GM04504 (cell line): ENCODE measurements at places on chromosomes 3 and 15.
A peak's percentile ranks its signal among the peaks of the same experiment; 100 is the strongest.

DNA sequence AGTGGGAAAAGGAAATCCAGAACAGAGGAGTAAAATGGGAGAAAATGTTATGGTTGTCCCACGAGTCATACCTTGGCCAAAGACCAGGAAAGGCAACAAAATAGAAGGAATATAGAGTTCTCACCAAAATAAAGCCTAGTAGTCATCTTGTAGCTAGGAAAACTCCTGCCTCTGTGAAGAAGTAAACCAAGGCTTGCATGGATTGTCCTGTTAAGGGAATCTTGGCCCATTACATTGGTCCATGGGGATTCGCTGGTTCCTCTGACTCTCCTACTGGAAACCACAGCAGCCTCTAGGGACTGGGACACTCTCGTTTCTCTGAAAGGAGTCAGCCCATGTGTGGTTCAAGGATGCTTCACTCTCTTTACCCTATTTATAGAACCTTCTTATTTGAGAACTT, 62.9 kb upstream of the FNDC3B start:
- peak; percentile 35 for DNase-seq

DNA sequence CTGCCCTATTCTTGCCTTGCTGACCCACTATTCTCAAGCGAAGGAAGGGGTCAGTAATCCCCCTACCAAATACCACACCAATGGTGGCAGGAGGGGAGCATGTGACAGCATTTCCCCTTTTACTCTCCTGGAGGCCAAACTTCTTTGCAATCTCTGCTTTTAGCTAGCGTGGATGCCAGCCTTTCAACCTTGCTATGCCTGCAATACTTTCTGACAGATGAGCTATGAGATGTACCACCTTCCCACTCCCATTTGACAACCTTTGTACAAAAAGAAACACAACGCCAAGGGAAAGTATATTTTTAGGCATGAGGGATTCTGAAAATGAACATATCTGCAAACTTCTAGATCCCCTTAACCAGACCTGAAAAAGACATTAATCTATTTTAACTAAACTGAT, 302.1 kb downstream of the FHIT start:
- no peak for DNase-seq

DNA sequence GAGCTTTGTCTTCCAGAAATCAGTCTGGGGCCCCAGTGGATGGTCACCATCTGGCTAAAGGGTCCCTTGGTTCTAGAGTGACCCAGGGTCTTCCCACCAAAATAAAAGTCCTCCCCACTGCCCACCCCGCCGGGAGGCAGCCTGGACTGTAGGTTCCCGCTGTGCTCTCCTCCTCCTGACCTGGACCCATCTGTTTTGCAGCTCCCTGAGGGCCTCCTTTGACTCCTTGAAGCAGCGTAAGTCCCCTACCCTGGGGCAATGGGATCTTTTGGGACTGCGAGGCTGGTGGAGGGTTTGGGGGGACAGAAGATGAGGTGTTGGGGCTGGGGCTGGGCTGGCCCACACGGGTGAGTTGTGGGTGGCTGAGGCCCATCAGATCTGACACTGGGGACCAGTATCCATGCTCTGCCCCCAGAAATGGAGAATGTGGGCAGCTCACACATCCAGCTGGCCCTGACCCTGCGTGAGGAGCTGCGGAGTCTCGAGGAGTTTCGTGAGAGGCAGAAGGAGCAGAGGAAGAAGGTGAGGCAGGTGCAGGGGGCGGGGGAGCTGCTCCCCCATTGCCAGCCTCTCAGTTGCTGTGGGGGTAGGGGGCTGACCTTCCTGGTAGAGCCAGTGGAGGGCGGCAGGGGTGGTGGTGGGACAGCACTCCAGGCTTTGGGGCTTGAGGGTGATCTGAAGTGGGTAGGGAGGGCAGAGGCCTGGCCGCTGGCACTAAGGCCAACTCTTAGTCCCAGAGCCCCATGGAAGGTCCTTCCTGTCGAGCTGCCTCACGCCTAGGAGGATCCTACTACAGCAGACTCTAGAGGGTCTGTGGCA, 30.4 kb downstream of the PSTPIP1 start:
- DNase-seq = no peak

DNA sequence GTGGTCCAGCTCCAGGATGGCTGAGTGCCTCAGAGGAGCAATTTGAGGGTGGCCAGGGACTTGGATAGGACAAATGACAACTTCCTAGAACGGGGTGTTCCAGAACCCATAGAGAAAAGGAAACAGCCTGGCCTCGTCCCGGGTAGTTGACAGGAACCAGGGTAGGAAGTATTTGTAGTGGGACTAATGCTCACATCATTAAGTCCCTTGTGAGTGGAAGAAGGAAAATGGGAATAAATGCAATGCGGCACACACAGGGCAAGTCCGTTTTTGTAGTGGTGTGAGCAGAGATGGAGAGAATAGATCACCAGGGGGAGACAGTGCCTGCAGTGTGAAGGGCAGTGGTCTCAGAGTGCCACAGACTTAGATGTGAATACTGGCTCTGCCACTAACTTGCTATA, 19.6 kb downstream of the TIMP4 start:
- DNase-seq = no peak

- no peak for DNase-seq
Observed at GRCh38 chr15:84811828-84812227, 5.3 kb upstream of the ALPK3 start.

DNA sequence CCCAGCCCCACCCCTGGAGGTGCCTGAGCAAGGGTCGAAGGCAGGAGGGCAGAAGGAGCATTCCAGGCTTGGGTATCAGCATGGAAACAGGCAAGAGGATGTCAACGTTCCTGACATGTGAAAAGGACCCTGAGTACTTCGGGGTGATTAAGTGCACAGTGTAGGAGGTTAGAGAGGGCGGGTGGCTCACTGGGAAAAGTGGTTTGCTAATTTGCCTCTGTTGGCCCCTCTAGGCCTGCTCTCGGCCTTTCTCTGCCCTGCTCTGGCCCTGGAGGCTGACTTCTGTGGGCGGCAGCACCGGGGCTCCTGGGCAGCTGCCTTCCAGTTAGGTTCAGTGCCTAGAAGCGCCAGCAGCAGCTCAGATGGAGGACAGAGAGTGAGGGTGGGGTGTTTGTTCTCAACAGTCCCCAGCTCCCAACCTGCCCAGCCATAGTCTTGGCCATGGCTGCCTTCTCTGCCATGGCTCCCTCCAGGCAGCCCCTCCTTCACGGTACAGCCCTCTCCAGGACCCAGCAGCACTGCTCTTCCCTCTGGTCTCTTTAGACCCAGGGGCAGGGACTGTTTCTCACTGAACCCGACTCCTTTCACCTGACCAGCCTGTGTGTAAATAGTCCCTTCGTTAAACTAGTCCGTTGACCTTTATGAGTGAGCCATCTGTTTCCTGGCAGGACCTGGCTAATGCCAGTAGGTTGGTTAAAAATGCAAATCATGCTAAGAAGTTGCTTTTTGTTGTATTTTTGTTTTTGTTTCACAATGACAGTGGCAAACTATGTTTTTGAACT, 107.1 kb upstream of the TPM1 start:
- no peak for DNase-seq

DNA sequence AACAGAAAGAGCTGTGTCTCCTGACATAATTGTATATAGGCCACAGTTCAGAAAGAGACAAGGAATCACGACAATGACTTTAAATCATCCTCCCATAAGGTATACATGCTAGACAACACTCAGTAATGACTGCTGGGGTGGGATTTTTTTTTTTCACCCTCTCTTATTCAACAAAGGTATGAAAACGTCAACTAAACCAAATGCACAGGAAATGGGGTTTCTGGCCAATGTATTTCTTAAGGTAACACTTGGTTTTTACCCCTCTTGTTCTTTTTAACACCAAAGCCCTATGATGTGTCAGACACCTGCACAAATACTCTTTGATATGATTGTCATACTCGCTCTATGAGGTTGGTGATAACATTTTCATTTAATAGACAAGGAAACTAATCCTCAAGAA, 78.3 kb downstream of the MCF2L2 start:
- no peak for DNase-seq

DNA sequence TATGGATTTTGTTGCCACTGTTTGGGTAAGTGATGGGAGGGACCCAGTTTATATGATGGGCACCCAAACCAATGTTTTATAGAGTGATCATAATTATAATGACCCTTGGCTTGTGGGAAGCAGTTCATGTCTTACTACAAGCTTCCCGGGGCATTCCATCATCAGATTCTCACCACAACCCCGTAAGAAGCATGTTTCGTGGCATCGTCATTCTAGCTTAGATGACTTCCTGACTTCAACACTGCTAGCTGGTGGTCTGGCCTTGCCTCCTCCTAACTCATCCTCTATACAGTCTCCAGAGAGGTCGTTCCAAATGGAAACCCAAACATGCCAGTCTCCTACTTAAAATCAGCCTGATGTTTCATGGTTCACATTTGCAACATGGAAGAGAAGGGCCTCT, 226.9 kb downstream of the ADAMTS9 start:
- DNase-seq = peak; percentile 70

GRCh38 chr15:58046467-58046866, 19.0 kb downstream of the ALDH1A2 start:
- no peak for DNase-seq

DNA sequence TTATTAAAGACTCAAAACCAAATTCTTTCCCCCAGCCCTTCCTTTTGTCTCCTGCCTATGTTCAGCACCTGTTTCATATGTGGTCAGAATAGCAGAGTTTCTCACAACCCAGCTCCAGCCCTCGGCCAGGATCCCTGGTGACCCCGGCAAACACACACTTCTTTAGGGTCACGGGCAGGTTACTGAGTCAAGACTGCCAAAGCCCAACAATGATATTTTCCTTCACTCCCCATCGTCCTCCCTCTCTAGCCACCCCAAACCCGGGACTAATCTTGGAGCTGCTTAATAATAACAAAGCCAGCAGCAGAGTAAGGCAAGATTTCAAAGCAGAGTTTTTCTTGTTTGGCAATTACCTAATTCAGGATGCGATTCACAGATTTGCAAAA, 25.5 kb downstream of the RARB start:
- DNase-seq = no peak

- no peak for DNase-seq
Observed at GRCh38 chr3:71421475-71421819, 162.1 kb downstream of the FOXP1 start.

DNA sequence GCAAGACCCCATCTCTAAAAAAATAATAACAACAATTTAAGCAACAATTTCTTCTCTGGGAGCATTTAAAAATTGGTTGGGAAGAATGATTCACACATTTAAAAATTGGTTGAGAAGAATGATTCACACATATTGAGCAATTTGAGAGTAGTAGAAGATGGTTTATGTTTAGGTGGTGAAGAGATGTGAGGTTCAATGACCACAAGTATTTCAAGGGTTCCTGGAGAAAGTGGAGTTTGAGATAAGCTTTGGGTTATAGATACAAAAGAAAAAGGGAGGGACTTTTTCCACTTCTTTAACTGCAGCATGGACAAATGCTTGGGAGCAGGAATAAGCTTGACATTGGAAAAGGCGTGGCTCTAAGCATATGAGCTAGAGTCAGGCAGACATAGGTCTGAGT, 145.7 kb upstream of the NPHP3 start:
- no peak for DNase-seq

- DNase-seq = no peak
Observed at GRCh38 chr3:172698631-172699030, 12.2 kb downstream of the NCEH1 start.

- DNase-seq = no peak
Observed at GRCh38 chr3:31349001-31349748, 183.6 kb upstream of the STT3B start.
